EH (cell line): ENCODE measurements at places on chromosomes 4 and X.

DNA sequence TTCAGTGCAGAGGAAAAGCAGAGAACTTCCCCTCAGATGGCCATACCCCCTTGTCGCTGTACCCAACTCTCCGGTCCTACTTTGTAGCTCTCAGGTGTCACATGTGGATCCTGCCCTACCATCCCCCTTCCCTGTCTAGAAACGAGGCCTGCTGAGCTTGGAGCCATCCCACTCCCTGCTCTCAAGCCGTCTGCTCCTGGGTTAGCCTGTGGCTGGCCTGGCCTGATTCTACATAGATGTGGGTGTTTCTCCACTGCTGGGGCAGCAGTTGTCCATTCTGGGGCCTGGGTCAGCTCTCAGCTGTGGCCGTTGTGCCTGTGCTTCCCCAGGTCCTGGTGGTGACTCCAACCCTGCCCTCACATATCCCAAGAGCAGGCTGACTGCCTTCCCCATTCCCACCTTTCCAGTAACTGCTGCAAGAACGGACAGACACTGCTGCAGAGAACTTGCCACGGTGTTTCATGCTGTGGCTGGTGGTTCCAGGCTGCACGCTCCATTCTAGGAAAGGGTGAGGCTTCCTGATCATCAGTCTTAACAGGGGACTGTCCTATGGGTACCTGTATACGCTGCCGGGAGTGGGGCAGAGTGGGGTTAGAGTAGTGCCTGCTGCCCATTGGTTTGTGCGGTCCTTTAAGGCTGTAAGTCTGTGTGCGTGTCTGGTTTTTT, 3.6 kb downstream of the IL9R start:
- no peak for DNase-seq

- DNase-seq, result peak; percentile 97
These were observed 6.0 kb downstream of the RBPJ start for GRCh38 chr4:26326791-26327190.

- DNase-seq, result peak; percentile 77
These were observed 551.5 kb upstream of the ZFP42 start for GRCh38 chr4:187444061-187444460.

DNA sequence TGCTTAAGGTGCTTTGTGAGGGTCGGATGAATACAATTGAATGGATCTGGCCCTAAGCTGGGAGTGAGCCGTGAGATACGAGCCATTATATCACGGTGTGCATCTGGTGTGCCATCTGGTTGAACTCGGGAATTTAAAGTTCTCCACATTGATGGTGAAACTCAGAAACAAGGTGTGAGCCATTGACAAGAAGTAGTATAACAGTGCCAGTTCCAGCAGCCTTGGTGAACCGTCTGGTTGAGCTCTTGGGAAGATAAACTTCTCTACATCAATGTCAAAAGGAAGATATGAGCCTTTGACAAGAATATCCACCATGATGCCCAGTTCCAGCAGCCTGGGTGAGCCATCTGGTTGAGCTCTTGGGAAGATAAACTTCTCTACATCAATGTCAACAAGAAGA, 5.0 kb upstream of the CSF2RA start:
- no peak for DNase-seq

- DNase-seq, result no peak
These were observed 36.3 kb upstream of the FAT1 start for GRCh38 chr4:186759990-186760389.

- peak; percentile 20 for DNase-seq
These were observed 172.4 kb upstream of the SCML1 start for GRCh38 chrX:17564689-17565409.

DNA sequence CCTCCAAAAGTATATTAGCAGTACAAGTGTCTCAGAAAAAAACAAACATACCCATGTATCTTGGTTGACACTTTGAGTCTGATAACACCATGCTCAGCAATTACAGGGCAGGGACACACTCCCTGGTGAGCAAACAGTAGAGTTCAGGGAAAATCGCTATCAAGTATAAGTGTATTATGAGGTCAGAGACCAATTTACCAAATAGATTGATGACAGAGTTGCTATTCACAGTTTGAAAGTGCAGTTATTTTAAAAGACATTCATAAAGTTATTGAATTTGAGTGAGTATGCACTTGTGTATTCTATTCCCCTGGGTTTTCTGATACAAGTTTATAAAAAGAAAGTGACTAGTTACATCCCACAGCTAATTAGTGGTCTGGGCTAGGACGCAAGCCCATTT, 10.2 kb upstream of the LONRF3 start:
- no peak for DNase-seq

GRCh38 chr4:85658766-85659439, 184.0 kb downstream of the ARHGAP24 start:
- DNase-seq, result no peak

DNA sequence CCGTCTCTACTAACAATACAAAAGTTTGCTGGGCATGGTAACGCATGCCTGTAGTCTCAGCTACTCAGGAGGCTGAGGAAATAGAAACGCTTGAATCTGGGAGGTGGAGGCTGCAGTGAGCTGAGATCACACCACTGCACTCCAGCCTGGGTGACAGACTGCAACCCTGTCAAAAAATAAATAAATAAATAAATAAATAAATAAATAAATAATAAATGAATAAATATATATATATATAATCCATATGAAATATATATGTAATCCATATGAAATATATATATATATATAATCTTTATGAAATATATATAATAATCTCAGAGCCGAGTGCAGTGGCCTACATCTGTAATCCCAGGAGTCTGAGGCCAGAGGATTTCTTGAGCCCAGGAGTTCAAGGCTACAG, 17.8 kb upstream of the RBPJ start:
- DNase-seq, result no peak

DNA sequence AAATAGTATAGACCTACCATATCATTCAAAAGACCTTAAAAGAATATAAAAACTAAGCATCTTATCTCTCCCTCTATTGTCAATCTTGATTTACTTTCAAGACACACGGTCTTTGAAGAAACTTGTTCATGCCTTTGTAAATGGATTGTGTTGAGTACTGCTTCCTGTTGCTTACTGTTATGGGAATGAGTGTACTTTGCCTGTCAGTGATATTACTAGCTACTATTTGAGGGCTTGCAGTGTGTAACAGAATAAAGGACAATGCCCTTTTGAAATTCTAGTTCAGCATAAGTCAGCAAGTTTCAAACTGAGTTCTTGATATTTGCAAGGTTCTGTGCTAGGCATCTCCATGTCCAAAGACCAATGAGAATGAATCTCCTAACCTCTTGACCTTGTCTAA, 36.0 kb downstream of the CDKL5 start:
- no peak for DNase-seq

GRCh38 chrX:147741776-147742175, 169.9 kb upstream of the FMR1 start:
- no peak for DNase-seq

DNA sequence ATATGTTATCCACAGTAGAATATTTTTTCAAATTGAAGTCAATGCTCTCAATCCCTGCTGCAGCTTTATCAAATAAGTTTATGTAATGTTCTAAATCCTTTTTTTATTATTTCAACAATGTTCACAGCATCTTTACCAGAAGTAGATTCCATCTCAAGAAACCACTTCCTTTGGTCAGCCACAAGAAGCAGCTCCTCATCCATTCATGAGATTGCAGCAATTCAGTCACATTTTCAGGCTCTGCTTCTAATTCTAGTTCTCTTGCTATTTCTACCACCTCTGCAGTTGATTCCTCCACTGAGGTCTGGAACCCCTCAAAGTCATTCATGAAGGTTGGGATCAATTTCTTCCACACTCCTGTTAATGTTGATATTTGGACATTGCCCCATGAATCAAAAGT, 2301.3 kb upstream of the TENM3 start:
- no peak for DNase-seq

DNA sequence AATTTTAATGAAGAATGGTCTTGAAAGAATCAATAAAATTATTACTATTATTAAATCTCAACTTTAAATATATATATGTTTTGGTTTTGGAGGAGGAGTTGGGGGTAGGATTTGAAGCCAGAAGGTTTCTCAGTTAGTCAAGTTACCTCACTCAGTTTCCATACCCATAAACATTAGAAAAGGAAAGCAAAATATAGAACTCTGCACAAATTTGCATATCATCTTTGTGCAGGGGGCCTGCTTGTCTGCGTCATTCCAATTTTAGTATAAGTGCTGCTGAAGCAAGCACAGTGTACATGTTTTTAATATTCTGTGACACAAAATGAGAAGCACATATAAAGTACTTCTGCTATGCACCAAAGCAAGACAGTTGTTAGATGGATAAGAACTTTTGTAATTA, 47.5 kb upstream of the SCRG1 start:
- DNase-seq, result no peak

DNA sequence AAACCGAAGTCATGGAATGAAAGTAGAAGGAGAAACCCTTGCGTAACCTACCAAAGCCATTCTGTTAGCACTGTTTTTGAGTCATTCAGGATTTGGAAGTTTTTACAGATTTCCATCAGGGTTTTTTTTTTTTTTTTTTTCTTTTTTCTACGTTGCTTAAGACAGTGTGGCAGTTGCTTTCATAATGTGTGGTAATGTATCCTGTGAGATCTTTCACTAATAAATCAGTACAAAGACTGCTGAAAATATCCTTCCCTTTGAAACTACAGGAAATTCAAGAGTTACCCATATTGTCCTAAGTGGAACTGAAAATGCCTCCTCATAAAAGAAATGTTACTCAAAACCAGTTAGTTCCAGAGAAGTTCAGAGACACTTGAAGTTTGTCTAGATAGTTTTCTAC, 137.8 kb downstream of the RAPGEF2 start:
- DNase-seq, result peak; percentile 55

DNA sequence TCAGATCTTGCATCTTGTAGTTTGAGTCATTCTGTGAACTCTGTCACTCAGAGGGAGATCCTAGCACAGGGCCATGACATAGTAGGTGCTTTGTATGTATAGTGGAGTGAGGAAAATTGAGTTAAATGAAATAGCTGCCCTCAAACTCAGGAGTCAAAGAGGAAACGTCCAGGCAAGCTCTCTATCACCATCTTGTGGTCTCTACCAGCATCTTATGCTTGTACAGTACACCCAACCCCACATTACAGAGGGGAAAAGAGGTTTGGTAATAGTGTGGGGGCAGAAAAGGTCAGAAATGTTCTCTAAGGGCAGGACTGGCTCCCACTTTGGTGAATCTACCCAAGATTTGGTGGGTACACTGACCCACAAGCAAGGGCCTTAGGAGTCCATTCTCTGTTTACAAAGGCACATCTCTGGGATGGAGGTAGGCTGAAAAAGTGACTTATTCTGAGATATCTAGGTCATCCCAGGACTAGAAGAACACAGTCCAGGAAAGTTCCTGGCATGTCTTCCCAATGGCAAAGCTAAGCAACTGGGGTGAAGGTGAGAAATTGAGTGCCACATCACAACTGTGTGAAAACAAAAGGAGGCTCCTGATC, 131.8 kb downstream of the OR13H1 start:
- DNase-seq, result no peak

DNA sequence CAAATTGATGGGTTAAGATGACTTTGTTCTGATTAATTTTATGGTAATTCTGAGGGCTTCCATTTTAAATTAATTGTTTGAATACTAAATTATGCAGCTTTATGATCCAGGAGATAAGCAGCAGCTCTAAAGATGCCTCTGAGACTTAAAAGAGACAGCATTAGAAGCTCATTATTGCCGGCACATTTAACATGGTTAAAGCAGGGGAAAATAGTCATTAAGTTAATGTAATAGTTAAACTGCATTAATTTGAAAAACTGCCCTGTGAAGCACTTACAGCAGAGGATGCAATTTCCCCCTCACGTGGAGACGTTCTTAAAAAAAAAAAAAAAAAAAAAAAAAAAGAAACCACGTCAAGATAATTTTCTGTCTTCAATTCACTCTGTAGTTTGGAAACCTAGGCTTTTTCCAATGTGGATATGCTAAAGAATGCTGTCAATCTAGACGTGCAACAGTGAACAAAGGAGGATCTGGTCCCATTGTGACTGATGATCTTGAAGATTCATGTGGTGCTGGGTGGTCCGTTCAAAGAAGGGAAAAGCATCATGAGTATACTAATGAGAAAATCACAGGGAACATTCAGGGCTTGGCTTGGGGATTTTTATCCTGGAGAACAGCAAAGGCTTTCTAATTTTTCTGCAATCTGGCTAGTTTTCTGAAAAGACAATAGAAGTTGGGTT, 440.6 kb upstream of the HS3ST1 start:
- DNase-seq, result no peak

DNA sequence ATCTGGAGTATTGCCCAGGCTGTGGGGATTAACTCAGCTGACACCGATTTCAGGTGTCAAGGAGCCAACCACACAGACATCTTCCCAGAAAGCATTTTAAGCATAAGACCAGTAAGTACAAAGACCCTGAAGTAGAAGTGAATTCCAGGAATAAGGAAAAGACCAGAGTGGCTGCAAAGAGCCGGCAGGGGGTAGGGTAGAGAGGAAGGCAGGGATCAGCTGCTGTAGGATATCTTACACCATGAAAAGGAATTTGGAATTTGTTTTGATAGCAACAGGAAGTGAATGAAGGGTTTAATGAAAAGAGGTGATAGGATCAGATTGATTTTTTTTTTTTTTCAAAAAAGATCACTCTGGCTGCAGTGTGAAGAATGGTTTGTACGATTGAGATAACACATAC, 113.6 kb upstream of the PPARGC1A start:
- peak; percentile 21 for DNase-seq

GRCh38 chr4:113563691-113564378, 197.7 kb downstream of the CAMK2D start:
- no peak for DNase-seq

DNA sequence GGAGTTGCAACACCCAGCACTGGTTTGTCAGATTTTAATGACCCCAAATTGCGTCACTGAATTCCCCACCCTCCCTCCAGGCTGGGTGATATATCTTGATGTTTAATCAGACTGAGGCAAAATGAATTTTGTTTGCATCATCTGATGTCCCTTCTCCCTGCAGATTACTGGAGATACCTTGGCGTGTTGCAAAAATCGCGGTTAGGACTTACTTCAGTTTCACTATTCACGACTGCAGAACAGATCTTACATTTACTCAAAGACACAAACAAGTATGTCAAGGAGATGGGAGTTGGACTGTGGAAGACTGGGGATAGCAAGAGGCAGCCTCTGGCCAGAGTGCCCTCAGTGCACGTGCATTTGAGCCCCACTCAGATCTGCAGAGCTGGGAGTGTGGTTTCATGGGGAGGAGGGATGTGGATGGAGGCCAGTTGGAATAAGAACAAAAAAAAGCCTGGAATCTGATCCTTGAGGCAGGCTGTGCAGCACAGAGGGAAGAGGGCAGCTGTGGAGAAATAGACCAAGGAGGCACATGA, 92.2 kb upstream of the MTM1 start:
- DNase-seq, result peak; percentile 50

GRCh38 chr4:48669086-48669485, 111.0 kb downstream of the FRYL start:
- no peak for DNase-seq

- DNase-seq, result no peak
These were observed 46.3 kb upstream of the VCX3B start for GRCh38 chrX:8418301-8418700.

DNA sequence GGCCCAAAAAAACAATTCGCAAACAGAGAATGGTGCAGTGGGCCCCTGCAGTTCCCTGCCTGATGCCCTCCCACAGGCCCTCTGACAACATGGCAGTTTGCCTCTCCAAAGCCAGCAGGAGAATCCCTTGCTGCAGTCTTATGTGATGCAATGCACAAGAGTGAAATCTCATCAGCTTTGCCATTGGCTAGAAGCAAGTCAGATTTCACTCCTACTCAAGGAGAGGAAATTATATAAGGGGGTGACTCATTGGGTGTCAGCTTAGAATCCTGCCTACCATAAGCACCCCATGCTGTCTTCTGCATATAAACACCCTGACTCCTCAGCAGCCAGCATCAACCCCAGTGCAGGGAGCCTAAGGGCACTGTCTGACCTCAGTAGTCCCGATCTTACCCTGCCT, 157.3 kb upstream of the LDB2 start:
- peak; percentile 94 for DNase-seq

GRCh38 chrX:38970845-38971244, 169.6 kb downstream of the MID1IP1 start:
- no peak for DNase-seq
